ENCODE measurements at places on chromosomes 11 and 22. TPM values are rescaled to one million over a fixed set of nuclear protein-coding genes. Genes with fewer than 3 reads are reported as not detected.

The OR8U1 gene
- not detected for polyA plus RNA-seq

The CENPM gene
- polyA plus RNA-seq: not detected

The LMNTD2 gene
- 10.6 TPM for polyA plus RNA-seq

The MYOD1 gene
- not detected for polyA plus RNA-seq

Data from CD14-positive monocyte (primary cell).